ENCODE measurements at places on chromosomes 6 and 20. TPM values are rescaled to one million over a fixed set of nuclear protein-coding genes. Genes with fewer than 3 reads are reported as not detected.

CTAGE9 gene
- 0.20 TPM for total RNA-seq

DNA sequence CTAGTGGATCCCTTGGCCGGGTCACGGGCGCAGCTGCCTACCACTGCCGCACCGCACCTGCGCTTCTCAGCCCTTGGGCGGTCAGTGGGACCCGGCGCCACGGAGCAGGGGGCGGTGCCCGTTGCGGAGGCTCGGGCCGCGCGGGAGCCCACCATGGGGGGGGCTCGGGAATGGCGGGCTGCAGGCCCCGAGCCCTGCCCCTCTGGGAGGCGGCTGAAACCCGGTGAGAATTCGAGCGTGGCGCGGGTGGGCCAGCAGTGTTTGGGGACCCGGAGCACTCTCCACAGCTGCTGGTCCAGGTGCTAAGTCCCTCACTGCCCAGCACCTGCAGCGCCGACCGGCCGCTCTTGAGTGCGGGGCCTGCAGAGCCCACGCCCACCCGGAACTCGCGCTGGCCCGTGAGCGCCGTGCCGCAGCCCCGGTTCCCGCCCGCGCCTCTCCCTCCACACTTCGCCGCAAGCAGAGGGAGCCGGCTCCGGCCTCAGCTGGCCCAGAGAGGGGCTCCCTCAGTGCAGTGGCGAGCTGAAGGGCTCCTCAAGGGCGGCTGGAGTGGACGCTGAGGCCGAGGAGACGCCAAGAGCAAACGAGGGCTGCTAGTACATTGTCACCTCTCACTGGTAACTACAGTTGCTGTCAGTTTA is 120.5 kb upstream of the TMEM170B start:
- no peak overlapping the region for H3K4me3 ChIP-seq
- H3K4me1 ChIP-seq, result peaks cover 3% of the 10 kb centered on the region
- no peak overlapping the region for H3K27ac ChIP-seq
- DNase-seq, result no peak
- H3K36me3 ChIP-seq, result no peaks in the 10 kb centered on the region

DNA sequence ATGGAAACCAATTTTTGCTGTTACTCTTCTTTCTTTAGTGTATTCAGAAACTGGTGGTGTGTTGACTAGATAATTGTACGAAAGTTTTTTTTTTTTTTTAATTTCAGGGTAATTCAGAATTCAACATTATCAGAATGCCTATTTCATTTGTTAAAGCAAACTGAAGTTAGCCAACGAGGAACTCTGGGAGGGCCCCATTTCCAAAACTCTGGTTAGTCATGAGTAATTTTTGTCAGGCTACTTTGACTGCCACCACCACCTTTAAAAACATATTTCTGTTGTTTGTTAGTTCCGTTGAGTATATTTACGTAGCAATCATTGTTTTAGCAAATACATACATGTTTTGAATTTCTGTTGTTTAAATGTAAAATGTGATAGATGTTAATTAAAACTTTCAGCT is 763 bp downstream of the ZKSCAN8 start:
- peaks cover 18% of the 10 kb centered on the region for H3K4me1 ChIP-seq
- no peaks in the 10 kb centered on the region for H3K27me3 ChIP-seq
- H3K36me3 ChIP-seq, result no peaks in the 10 kb centered on the region
- no peak for DNase-seq
- peak overlapping the region; percentile 86 for H3K27ac ChIP-seq

- no peak overlapping the region for H3K27ac ChIP-seq
- peaks cover 6% of the 10 kb centered on the region for H3K4me1 ChIP-seq
- no peaks in the 10 kb centered on the region for H3K36me3 ChIP-seq
- H3K27me3 ChIP-seq, result no peaks in the 10 kb centered on the region
- no peak overlapping the region for H3K4me3 ChIP-seq
- no peak for DNase-seq
These were observed 82.2 kb downstream of the TRERF1 start for GRCh38 chr6:42369568-42369967.

GRCh38 chr6:136718476-136718875 is 73.8 kb downstream of the MAP3K5 start:
- no peak overlapping the region for H3K4me3 ChIP-seq
- DNase-seq, result no peak
- no peak overlapping the region for H3K27ac ChIP-seq

GRCh38 chr6:68689910-68690309 is 54.8 kb downstream of the ADGRB3 start:
- no peak overlapping the region for H3K27ac ChIP-seq
- no peaks in the 10 kb centered on the region for H3K36me3 ChIP-seq
- H3K27me3 ChIP-seq, result no peaks in the 10 kb centered on the region
- no peak overlapping the region for H3K4me3 ChIP-seq

RNF146 gene
- 48.9 TPM for total RNA-seq
